ENCODE measurements at places on chromosomes 3 and 15.

DNA sequence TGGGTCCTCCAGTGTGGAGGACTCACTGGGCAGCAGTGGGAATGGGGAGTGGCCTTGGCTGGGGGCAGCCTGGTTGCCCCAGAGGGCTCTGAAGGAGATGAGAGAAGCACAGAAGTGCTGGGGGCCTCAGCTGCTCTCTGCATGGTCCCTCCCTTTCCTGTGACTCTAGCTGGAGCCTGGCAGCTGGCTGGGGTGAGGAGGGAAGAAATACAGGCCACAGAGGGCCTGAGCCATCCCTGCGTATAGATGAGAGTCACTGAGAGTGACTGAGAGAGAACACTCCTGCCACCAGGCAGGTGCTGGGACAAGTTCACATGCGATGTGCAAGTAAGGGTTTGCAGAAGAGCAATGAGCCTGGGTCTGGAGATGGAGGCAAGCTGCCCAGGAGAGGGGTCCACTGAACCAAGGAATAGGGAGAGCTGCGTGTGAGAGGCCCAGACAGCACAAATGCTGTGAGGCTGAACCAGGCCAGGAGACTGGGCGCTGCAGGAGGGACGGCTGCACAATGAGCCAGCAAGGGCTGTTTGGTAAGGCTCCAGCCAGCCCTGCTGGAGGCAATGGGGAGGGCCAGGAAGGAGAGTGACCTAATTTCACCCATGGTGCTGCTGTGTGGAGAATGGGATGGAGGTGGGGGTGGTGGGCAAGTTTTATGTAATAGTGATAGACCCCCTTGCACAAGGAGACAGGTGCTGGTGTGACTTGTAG is 87.2 kb downstream of the CLSTN2 start:
- ATAC-seq, result peak; percentile 29

DNA sequence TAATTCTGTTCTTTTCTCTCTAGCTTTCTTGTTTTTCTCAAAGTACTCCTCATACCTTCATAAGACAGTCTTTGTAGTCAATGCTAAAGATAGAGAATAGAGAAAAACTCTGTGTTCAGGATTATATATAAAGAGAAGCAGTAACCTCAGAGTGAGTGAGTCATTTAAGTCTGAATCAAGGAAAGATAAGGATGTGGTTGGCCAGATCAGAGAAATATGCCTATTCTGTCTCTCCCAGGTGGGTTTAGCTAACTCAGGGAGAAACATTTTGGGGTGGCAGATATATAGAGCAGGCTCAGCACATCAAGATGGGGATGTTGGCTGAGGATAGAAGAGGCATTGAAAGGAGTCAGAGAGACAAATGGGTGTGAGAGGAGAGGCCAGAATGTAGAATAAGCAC is 31.4 kb downstream of the GTF2E1 start:
- ATAC-seq, result no peak

- no peak for ATAC-seq
Measured at GRCh38 chr3:112013784-112014143, 15.0 kb downstream of the TAGLN3 start.

- ATAC-seq, result no peak
Measured at GRCh38 chr15:100790786-100791265, 88.8 kb upstream of the ALDH1A3 start.

GRCh38 chr15:91793771-91794170 is 59.7 kb upstream of the SLCO3A1 start:
- ATAC-seq, result no peak

DNA sequence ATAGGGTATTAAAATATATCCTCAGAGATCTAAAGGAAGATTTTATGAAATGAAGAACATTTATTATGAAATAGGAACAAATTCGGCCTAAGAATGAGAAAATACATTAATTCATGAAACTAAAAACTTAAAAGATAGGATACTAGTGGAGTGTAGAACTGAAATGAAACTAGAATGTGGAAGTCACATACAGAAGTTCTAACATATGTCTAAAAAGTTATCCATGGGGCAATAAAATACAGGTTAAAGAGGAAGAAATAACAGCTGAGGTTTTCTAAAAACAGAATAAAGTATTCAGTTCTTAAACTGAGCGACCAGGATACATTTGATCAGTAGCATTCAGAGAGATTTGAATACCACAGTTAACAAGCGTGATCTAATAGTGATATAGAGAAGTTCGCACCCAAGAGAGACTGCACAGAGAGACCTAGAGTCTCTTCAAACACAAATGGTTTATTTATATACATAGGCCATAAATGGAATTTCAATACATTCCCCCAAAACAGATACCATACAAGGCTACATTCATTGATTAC is 85.9 kb downstream of the FEZF2 start:
- no peak for ATAC-seq

DNA sequence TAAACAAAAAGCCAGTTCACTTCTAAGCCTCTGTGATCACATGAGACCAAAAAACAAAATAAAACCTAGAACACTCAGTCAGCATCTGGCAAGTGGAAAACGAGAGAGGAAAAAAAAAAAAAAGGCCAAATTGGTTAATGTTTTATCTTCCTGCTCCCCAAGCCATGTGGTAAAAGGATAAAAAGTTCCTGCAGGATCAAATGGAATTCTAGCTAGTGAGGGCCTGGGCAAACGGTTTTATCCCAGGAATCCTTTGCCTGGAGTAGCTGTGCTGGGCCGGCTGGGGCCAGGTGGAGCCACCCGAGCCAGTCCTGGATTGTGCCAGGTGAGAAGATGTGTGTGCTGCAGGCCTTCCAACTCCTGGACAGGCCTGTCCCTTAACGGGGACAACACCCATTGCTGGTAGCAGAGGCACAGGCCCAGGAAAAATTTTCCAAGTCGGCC is 13.2 kb downstream of the SMAD6 start:
- no peak for ATAC-seq

- ATAC-seq, result no peak
Measured at GRCh38 chr3:58296269-58296668, 9.8 kb upstream of the RPP14 start.

- ATAC-seq, result peak; percentile 71
Measured at GRCh38 chr3:125437631-125438435, 62.7 kb upstream of the ZNF148 start.

GRCh38 chr3:180306155-180306554 is 269.4 kb upstream of the PEX5L start:
- ATAC-seq, result no peak

GRCh38 chr15:99438224-99438585 is 127.6 kb upstream of the MEF2A start:
- ATAC-seq, result no peak

GRCh38 chr3:196968233-196969133 is at the start of gene PIGZ:
TSS of gene PIGZ (minus strand) at chr3:196968833. CDS start at chr3:196952031, 16,802 bp downstream.
- peak; percentile 84 for ATAC-seq

DNA sequence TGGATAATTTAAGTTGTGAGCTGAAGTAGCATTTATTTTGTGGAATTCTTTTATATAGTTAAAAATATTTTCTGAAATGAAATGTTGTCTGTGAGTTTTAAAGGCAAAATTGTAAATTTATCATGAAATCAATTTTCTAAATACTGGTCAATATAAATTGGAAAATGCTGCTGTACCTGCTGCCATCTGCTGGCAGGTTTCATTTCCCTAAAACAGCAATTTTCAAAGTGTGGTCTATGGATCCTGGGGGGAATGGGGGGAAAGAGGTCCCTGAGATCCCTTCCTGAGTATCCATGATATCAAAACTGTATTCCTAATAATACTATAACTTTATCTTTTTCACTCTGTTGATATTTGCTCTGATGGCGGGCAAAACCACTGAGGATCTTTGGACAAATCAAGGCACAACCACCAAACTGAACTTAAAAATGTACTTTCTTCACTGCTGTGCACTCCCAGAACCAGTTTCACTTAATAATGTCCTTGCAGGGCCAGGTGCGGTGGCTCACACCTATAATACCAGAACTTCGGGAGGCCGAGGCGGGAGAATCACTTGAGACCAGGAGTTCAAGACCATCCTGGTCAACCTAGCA is 17.2 kb upstream of the CCR4 start:
- no peak for ATAC-seq

- peak; percentile 60 for ATAC-seq
Measured at GRCh38 chr15:58139989-58140522, 1.9 kb downstream of the AQP9 start.

- no peak for ATAC-seq
Measured at GRCh38 chr15:41967506-41968206, 4.7 kb downstream of the EHD4 start.

DNA sequence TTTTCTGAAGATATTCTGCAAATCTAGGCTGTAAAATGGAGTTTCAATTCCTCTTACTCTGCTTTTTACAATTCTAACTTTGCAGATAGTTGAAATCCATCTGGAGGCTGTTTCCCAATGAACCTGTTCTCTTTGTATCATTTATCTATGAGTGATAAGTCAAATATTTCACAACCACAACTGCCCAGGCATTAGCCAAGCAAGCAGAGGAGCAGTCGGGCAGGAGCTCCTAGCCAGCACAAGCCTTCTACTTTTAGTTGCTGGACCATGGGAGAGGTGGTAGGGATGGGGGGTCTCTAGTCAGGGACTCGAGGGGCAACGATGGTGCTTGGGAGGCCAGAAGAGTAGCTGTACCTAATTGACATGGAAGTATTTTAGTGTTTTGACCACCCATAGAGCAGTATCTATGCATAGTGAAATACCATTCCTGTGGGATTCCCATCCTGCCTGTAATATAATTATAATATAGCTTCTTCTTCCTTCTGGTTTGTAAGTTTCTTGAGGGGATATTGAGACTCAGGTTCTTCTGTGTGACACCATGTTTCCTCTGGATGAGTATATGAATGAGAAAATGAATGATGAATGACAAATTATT is 353.5 kb upstream of the IL12A start:
- no peak for ATAC-seq

DNA sequence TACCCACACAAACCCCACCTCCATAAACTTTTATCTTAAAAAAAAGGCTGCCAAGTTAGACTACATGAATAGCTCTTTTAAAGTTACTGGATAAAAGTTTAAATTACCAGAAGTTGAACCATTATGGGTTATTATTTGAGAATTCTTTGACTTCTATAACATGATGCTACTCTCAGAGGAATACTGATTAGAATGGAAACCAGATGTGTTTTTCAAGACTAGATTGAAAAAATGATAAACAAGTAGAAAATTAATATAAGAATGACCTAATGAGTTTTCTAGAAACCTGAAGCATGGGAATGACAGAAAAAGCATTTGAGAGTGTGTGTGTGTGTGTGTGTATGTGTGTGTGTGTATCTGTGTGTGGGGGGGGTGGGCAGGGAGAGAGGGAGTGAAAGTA is 12.4 kb upstream of the FGF7 start:
- ATAC-seq, result no peak

DNA sequence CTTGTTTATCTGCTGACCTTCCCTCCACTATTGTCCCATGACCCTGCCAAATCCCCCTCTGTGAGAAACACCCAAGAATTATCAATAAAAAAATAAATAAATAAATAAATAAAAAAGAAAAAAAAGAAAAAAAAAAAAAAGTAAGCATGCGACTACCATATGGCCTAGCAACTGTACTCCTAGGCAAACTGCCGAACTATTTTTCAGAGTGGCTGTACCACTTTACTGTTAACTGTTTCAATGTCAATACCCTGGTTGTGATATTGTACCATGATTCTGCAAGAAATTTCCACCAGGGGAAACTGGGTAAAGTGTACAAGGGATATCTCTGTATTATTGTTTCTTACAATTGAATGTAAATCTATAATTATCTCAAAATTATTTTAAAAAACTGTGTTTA is 41.3 kb upstream of the MAP4 start:
- no peak for ATAC-seq

GRCh38 chr15:48426044-48426443 is 94.8 kb downstream of the DUT start:
- ATAC-seq, result no peak

GRCh38 chr15:96344060-96344705 is 13.7 kb downstream of the NR2F2 start:
- no peak for ATAC-seq

GRCh38 chr3:46372492-46373359 is 2.0 kb downstream of the CCR5 start:
- ATAC-seq, result no peak

DNA sequence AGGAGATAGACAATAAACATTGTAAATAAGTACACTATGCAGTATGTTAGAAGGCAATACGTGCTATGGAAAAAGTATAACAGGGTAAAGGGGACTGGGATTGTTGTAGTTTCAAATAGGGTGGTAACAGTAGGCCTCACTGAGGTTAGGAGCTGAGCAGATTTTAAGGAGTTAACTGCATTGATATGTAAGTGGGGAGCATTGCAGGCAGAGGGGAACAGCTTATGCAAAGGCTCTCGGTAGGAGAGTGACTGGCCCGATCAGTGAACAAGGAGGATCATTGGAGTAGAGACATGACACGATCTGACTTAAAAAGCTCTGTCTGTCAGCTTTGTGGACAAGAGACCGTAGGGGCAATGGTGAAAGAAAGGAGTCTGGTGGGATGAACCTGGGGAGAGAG is 46.8 kb downstream of the PCCB start:
- no peak for ATAC-seq

- ATAC-seq, result no peak
Measured at GRCh38 chr3:16255326-16255725, 9.4 kb downstream of the DPH3 start.

- ATAC-seq, result peak; percentile 81
Measured at GRCh38 chr3:127628788-127629466, at the start of gene PODXL2. TSS of gene PODXL2 (plus strand) at chr3:127629185. CDS start at chr3:127629220, 35 bp downstream.

GRCh38 chr3:39965997-39966396 is 156.6 kb downstream of the MYRIP start:
- no peak for ATAC-seq

DNA sequence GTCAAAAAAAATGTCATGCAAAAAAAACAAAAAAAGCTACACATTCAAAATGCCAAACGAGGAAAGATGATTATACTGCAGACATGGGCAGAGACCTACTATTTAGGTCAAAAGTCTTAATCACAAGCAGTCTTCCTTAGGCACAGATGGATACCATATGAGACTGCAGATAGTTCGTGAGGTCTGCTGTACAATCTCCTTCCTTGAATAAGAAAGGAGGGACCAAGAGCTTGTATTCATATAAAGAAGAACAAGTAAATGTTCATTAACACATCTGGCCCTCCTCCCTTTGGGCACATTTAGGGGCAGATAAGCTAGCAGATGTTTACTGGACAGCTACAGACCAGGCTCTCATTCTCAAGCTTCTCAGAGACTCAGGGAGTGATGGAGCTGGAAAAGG is 45.3 kb downstream of the ANXA2 start:
- no peak for ATAC-seq

GRCh38 chr15:80473286-80474223 is 69.4 kb downstream of the ARNT2 start:
- no peak for ATAC-seq

DNA sequence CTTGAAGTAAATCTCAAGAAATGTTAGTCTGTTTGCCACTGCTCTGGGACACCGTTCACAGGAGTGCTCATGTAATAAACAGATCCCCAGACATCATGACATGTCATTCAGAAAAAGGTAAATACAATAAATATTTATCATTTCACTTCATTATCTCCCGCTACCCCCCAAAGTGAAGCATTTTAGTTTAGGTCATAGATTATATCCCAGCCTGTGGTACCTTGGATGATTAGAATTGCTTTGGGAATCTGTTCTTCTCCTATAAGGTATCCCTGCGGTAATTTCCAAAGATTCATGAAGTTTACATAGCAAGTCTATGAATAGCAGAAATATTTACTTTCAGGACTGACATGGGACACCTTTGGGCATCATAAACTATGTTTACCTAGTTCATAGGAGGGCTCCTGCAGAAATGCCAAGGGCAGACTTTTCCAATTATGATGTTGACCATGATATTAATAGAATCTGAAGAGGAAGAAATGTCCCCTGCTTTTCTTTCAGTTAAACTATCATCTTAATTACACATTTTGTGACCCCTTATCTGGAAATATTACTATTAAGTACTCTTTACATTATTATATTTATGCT is 268.0 kb downstream of the NAALADL2 start:
- ATAC-seq, result no peak

- ATAC-seq, result peak; percentile 93
Measured at GRCh38 chr15:42457445-42458442, 33.2 kb downstream of the ZNF106 start.

All from gastroesophageal sphincter (tissue), 4 donors.